ENCODE measurements at places on chromosomes 12 and 14. TPM values are rescaled to one million over a fixed set of nuclear protein-coding genes. Genes with fewer than 3 reads are reported as not detected.

The RTN1 gene
- 0.43 TPM for total RNA-seq

The STAB2 gene
- total RNA-seq = not detected

DNA sequence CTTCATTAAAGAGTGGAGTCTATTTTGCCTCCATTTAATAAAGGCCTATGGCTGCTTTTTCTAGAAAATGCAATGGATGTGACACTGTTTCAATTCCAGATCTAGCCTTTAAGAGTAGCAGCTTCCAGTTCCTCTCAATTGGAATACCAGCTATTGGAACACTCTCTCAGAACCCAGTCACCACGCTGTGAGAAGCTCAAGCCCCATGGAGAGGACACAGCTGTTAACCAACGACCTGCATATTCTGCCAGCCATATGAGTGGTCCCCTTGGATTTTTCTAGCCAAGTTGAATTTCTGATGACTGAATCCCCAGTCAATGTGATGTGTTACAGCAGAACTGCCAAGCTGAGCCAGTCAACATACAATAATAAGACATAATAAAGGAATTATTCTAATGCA, 131.8 kb downstream of the TMTC3 start:
- DNase-seq = no peak

GRCh38 chr12:12331244-12331771, 18.7 kb downstream of the MANSC1 start:
- DNase-seq = peak; percentile 59
